ENCODE measurements at places on chromosomes 7 and 10.

DNA sequence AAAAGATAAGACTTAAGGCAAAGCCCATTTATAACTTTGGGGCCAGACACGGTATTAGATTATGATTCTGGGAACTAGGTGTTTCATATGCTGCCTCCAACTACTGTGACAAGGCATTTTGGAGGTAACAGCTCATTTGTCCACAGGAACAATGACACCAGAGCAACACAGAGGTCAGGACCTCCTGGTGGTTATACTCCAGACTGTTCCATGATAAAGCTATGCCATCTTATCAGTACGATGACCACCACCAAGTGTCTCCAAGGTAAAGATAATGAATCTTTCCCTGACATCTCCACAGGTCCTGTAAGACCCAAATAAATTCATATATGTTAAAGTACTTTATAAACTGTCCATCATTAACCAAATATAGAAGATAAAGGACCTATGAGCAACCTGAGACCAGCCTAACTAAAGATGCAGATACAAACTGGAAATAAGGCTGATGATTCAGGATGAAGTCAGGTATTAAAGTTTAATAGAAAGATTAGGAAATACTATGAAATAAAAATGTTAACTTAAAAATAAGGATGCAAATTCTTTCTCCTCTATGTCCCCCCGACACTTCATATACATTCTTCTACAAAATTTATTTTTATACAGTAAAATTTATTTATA lies 26.2 kb downstream of the CUL2 start:
- DNase-seq = no peak

- DNase-seq = peak; percentile 31
These were observed 59.8 kb downstream of the GRID1 start for GRCh38 chr10:86306628-86307278.

DNA sequence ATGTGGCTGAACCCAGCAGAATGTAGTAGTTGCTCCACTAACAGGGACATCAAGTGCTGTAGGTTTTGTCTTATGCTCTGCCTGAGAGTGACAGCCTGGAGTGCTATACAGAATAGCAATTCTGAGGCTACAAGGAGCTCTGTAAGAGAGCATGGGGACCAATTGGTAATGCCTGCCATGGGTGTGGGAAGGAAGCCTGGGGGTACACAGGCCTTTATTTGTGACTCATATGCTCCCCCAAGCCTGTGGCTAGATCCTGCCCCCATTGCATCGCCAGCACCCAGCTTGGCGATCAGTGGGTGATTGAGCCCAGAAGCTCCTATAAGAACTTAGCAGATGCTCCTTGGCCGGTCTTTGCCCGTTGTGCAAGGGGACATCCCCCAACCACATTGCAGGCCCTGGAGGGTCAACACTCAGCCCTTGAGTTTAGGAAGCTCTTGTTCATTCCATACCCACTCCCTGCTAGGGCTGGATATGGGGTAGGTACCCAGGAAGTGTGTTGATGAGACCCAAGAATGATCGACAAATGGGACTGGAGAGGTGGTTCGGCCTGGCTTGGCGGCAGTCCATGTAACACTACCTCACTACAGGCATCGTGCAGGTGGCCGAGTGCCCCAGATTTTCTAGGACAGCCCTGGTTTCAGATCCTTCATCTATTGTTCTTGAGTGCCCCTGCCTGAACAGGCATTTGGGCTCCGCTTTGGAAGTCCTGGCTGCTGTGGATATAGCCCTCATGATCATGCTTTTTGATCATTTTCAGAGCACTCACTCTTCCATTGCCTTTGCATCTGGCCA lies 37.7 kb downstream of the ZMIZ1 start:
- no peak for DNase-seq

GRCh38 chr10:118737603-118738302 lies 17.0 kb downstream of the CACUL1 start:
- DNase-seq = no peak

GRCh38 chr7:99024066-99024465 lies 119.8 kb downstream of the SMURF1 start:
- DNase-seq = no peak

DNA sequence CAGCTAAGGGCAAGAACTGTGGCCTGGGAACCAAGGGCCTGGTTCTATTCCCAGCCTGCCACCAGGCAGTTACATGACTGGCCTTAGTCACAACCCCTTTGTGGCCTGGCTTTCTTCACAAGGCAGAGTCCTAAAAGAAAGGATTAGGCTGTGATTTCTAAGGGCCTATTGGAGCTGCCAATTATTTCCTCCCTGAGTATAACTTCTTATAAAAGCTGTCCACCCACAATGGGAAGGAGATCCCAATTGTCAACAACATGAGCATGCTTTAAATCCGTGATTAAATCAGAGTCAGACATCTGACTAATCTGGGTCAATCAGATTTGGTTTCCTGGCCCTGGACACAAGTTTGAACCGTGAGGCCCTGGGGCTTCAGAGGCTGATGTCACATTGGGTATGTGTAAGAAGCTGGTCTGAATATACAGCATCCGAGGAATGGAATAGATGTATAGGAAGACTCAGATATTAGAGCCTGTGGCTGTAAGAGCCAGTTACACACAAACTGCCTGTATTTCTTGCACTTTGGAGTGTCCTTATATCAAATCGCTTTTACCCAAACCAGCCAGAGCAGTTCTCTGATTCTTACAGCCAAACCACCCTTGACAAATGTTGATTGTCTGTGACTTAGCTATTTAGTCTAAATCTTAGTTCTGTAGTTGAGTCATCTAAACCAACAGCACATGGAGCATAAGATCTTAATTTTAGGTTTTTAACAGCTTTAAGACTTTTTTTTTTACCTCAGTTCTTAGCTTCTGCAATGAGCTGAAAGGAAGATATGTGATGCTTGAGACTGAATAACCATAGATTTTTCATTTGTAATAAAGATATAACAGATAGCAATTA lies 61.3 kb downstream of the ABCB4 start:
- DNase-seq = no peak

- DNase-seq = no peak
These were observed 3.9 kb downstream of the ADCY1 start for GRCh38 chr7:45578022-45578421.

DNA sequence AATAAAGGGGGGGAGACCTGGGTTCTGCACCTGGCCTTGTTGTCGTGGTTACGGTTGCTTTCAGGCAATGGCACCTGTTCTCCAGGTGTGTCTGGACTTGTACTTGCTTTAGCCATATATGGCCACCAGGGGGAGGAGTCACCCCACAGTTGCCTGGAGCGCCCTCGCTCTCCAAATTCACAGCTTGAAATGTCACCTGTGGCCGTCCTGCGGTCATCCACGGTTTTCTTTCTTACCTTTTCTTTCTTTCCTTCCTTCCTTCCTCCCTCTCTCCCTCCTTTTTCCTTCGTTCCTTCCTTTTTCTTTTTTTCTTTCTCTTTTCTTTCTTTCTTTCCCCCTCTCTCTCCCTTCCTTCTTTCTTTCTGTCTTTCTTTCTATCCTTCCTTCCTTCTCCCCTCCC lies 157.2 kb upstream of the ZNF92 start:
- DNase-seq = peak; percentile 54

Data from activated naive CD4-positive, alpha-beta T cell treated with anti-CD3 and anti-CD28 coated beads, Interleukin-2, amount 50 U/mL, for 72 hours (primary cell).